ENCODE measurements at places on chromosomes 7 and 10.

DNA sequence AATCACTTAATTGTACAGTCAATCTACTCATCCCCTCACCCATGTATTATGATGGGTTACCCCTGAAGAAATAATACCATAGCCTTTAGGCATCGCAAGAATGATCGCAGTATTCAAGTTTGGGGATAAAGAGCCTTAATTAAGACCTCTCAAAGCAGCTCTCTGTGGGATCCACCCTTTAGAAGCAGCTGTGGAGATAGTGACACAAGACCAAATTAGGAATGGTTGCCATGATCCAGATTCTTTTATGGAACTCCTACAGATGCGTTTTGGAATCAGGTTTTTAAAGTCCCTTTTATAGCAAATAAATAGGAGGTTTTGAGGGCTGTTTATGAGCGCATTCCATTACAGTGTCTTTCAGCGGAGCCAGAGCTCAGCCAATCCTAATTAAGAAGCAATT is 12.2 kb downstream of the TES start:
- no peak for DNase-seq

DNA sequence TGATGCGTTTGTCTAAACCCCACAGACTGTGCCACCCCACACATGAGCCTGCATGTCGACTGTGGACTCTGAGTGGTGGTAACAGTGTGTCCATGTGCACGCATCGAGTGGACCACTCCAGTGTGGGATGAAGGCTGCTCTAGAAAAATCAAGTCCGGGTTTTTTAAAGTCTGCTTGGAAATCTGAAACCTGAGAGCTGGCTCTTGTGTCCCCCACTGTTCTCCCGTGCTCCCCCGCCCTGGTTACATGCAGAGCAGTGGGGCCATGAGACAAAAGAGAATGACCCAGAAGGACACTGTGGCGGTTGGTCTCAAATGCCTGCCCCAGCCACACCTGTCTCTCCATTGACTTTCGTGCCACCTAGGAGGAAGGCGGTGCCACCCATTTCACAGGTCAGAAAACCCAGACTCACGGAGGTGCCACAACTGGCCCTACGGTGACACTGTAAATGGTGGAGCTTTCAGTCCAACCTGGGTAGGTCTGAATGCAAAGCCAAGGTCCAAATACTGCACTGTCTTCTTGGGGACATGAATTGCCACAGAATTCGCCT is 27.3 kb upstream of the PWWP2B start:
- DNase-seq: no peak

DNA sequence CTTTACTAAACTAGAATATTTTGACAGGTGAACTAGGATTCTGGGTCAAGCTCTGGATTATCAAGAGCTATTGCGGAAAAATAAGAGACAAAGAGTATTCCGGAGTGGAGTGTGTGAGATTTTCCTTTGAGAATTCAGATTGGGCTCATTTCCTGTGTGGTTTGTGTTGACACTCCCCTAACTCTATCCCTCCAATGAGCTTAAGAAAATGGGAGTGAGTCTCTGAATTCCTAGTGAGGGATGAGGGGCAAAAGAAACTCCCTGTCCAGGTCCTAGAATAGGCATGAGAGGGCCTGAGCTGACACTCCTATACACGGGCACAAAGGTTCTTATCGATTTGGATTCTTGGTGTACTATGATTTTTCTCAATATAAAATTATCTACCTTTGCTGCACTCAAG is 10.2 kb downstream of the KLF14 start:
- no peak for DNase-seq

DNA sequence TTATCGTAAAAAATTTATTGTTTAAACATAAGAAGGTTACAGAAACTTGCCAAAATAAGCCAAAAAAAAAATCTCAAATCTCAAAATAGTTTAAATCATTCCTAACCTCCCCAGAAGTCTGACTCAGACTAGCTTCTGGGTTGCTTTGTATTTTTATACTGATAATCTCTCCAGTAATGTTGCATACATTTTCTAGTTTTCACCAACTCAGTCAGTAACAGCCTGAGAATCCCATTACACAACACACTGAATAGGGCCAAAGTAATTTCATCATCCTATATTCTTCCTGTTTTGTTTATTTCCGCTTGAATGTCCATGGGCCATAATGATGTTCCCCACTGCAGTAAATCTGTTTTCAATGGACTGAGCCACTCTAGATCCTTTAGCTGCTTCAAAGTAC is 478.5 kb downstream of the GPAM start:
- DNase-seq: no peak

DNA sequence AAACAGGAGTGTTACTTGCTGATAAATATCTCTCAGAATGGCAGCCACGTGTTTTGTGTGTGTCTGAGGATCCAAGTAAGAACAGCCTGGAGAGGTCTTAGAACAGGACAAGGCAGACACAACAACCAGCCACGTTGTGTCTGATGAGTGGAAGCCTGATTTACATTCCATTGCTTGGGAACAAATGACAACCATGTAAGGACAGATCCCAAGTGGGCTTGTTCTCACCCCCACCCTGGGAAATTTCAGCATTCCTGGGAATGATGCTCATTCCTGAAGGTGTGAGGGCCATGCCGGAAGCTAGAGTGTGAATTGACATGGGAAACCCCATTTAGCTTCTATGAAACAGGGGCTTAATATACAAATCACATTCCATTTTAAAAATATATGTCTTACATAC is 35.9 kb downstream of the IL6 start:
- no peak for DNase-seq

DNA sequence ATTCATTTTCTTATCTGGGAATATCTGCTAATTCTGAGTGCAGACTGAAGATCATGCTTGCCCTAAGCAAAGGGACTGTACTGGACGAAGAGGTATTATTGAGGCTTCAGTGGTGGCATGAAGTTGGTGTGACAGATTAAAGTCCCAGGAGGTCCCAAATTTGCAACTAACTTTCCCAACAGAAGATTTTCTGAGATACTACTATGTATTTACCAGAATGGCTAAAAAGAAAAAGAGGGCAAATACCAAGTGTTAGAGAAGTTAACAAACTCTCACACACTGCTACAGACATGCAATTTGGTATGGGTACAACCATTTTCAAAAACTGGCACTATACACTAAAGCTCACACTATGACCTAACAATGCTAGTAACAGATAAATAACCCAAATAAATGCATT is 28.3 kb downstream of the IDE start:
- DNase-seq: no peak

DNA sequence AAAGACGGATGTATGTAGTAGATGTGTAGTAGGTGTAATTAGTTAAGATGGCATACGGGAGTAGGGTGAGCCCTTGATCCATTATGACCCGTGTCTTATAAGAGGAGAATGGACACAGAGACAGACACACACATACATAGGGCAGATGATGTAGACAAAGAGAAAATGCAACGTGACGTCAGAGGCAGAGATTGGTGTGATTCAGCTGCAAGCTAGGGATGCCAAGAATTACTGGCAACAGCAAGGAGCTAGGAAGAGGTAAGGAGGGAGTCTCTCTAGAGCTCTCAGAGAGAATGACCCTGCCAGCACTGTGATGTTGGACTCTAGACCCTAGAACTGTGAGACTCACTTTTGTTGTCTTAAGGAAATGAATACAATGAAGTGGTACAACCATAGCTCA is 247.0 kb upstream of the HABP2 start:
- no peak for DNase-seq

DNA sequence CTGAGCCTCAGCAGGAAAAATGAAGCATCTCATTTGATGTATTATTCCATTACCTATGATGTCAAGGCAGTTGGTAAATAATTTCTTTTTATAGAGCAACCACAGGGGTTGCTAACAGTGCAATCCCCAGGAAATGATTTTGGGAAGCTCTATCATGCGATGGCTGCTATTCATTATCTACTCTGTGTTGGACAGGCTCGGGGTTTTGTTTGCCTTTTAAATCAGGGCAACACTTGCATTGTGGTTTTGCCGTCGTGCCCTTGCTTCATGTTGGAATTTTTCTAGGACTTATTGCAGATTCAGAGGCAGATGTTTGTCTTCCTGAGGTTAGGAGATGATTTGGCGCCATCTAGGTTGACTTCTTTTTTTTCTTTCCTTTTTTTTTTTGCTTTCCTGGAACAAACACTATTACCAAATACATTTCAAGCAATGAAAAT is 128.4 kb downstream of the BICC1 start:
- DNase-seq: no peak

GRCh38 chr10:131433568-131433967 is 122.0 kb upstream of the TCERG1L start:
- DNase-seq: no peak

DNA sequence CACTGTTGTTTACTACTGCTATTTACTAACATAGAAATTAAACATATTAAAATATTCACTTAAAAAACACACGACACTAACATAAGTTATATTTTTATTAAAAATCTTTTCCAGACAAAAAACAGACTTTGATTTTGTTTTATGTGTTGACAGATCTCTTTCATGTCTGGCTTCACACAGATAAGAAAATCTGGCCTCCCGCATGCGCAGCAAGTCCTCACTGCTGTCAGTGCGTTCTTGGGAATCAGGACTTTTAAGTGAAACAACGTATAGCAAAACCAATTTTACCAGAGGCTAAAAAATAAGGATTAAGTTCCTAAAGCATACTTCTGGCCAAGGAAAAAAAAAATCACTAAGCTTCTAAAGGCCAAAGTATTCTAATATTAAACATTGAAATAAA is 1.2 kb upstream of the IDI1 start:
- DNase-seq: no peak

DNA sequence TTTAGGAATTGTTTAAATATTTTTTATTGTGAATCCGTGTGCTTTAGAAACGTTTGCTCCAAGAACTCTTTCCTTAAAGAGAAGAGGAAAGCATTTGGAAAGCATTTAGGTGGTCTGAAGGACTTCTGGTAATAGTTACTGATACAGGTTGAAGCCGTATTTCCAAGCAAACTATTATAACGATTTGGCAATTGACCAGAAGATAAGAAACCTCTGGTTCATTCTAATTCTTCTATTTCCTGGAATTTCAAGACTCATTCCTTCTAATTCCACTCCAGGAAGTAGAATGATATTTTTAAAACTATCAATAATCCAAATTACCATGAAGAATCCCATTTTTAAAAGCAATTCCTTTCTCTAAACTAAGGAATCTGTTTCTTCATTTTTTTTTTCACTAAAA is 158.9 kb upstream of the AGR3 start:
- no peak for DNase-seq

DNA sequence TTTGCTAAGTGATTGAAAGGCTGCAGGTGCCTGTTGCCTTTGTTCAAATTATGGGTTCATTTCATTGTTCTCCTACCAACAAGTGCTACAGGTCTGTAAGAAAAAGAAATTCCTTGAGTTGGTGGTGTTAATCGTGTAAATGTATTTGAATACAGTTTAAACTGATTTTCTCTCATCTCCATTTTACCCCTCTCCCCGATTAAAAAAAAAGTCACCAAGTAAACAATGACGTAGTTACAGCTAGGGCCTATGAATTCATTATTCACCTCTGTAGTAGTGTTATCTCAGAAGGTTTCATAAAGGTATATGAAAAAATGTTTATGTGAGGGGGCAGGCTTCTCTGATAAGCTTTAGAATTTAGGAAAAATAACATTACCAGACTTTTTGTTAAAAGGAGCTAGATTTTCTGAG is 1.1 kb downstream of the REEP3 start:
- no peak for DNase-seq

DNA sequence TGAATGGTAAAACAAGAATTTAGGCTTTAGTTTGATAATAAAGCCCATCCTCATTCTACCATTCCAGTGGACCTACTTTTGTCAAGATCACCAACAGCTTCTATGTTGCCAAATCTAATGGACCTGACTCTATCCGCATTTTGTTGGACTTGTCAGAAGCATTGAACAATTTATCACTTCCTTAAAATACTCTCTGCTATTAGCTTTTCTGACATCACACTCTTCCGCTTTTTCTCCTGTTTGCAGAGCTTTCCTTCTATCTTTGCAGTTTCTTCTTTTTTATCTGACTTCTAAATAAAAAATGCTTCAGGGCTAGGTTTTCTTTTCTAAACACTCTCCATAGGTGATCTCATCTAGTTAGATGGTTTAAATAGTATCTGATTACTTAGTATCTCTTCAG is 42.7 kb upstream of the SMIM30 start:
- DNase-seq: no peak

DNA sequence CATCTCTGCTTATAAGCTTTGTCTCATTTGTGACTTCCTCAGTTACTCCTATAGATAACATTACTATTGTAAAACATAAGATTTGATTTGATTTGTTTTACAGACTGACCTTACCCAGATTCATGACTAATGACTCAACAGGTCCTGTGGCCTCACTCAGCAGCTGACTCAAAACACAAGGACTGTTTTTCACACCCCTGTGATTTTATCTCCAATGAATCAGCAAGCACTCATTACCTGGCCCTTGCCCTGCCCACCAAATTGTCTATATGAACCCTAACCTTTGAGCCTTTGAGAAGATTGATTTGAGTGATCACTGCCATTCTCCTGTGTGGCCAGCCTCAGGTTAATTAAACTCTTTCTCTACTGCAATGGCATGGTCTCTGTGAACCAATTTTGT is 1064.6 kb upstream of the LRRTM3 start:
- no peak for DNase-seq

DNA sequence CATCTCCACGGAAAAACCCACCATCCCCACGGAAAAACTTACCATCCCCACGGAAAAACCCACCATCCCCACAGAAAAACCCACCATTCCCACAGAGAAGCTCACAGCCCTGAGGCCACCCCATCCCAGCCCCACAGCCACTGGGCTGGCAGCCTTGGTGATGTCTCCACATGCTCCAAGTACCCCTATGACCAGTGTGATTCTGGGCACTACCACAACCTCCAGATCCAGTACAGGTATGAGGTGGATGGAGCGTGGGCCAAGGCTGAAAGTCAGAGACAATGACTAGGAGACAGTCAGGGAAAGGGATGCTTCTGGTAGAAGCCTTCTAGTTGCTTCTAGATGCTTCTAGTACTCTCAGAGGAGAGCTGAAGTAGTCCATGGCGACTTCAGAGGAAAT is 19.6 kb downstream of the ZAN start:
- DNase-seq: no peak

- DNase-seq: no peak
Measured at GRCh38 chr7:151506901-151507382, 12.8 kb downstream of the RHEB start.

- no peak for DNase-seq
Measured at GRCh38 chr10:1123972-1124371, 67.8 kb downstream of the WDR37 start.

DNA sequence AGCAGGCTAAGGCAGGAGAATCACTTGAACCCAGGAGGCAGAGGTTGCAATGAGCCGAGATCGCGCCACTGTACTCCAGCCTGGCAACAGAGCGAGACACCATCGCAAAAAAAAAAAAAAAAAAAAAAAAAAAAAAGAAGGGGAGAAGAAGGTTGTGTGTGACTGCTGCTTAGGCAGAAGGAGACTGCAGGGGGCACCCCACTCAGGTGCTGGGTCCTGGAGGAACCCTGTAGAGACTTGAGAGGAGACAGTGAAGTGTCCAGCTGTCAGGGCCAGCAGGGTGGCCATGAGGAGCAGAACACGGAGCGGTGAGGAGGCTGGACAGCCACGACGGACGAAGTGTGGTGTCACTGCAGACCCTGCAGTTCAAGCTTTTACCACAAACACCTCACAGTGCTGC is 99.0 kb upstream of the NMT2 start:
- no peak for DNase-seq
